Non-pigmented ciliary epithelial cell (primary cell): ENCODE measurements at places on chromosomes 1 and 21.

DNA sequence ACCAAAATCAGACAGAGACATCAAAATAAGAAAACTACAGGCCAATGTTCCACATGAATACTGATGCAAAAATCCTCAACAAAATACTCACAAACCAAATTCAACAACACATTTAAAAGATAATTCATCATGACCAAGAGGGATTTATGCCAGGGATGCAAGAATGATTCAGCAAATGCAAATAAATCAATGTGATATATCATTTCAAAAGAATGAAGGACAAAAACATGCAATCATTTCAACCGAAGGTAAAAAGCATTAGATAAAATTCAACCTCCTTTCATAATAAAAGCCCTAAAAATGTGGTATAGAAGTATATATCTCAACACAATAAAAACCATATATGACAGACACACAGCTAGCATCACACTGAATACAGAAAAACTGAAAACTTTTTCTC, 81.5 kb upstream of the LYPLAL1 start:
- no peak for DNase-seq

DNA sequence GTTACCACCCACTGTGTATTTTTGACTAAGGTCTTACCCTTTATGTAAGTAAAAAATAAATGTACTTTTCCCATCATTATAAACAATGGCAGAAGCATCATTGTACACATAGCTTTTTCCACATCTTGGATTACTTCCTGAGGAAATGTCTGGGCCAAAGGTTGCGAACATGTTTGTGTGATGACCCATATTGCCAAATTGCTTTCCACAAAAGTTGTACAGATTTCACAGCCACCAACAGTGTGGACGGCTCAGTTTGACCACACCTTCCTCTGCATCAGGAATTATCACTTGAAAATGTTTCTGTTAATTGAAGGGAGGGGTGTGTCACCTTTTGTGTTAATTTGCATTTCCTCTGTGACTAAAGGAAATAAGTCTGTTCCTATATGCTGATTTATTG, 25.7 kb downstream of the AKNAD1 start:
- DNase-seq: no peak

DNA sequence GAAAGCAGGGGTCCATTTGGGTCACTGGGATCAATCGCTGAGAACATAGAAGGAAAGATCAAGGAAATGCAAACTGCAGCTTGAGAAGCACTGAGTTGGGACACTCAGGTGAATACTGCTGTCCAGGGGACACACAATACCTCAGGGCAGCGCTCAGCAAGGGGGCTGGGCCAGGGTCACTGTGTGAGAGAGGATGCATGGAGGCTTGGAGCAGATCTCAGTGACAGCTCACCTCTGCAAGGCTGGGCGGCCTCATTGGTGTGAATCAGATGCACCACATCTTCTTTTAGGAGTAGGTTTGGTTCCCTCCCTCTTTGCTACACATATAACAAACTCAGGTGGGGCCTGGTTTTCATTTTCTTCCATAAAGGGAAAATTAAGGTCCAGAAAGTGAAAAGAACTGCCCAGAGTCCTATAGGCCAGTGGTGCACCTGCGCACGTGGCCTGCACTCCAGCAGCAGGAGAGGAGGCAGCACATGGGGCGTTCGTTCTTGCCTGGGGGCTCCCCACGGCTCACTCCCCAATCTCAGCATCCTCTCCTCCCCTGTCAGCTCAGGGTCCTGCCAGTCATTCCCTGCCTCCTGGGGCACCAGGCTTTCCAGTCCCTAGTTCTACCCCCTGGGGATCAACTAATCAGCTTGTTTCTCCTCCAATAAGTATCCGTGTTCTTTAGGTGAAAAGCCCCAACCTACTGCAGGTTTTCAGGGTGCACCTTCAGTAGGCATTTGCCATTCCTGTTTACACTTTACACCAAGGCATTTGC, 1.5 kb downstream of the A3GALT2 start:
- DNase-seq: no peak

DNA sequence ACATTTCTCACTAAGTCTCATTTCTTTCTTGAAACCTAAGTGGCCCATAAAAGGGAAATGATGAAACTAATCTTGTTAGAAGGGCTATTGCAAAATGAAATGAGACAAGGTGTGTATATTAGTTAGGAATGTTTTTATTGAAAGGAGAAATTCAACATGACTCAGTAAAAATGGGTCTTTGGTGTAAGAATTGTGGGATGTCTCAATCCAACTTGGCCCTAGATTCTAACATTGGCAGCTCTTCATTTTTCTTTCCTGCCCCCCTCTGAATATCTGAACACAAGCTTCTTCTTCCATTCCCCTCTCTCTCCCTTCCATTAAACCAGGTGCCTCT, 26.8 kb upstream of the TARBP1 start:
- DNase-seq: no peak

DNA sequence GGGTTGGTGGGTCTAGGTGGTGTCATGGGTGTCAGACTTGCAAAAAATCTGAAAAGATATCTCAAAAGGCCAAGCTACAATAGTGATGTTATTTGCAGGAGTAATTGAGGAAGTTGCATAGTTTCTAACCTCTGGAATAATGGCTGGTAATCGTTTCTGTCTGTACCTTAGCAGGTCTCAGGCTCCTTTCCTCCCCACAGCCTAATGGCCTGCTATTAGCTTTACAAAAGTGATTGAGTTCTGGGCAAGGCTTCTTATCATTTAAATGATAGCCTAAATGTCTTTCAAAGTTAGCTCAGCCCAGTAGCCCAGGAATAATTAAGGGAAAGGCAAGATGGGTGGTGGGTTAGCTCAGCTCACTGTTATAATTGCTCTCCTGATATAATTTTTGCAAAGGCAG, 37.7 kb upstream of the IGSF5 start:
- DNase-seq: no peak

- no peak for DNase-seq
Observed at GRCh38 chr1:231231511-231231910, 9.5 kb upstream of the GNPAT start.

GRCh38 chr21:42041711-42042110, 29.4 kb upstream of the UMODL1 start:
- DNase-seq: no peak

GRCh38 chr1:12113433-12114339, 50.6 kb downstream of the TNFRSF8 start:
- no peak for DNase-seq

DNA sequence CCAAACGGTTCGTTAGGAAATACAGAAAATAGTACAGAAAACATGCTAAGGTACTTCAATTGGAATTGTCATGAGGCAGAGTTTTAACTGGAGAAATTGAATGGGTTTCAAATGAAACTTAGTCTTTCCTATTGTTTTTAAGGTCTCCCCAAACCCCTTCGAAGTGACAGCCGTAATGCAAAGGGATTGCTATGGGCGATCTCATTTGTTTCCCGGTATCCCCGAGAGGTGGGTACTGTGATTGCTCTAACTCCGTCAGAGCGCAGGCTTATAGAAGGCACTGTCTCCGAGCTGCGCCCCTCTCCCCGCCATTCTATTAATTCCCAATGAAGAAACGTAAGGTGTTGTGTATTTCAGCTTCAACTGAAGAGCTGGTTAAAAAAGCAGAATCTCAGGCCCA, 22.0 kb upstream of the RNF187 start:
- DNase-seq: no peak

DNA sequence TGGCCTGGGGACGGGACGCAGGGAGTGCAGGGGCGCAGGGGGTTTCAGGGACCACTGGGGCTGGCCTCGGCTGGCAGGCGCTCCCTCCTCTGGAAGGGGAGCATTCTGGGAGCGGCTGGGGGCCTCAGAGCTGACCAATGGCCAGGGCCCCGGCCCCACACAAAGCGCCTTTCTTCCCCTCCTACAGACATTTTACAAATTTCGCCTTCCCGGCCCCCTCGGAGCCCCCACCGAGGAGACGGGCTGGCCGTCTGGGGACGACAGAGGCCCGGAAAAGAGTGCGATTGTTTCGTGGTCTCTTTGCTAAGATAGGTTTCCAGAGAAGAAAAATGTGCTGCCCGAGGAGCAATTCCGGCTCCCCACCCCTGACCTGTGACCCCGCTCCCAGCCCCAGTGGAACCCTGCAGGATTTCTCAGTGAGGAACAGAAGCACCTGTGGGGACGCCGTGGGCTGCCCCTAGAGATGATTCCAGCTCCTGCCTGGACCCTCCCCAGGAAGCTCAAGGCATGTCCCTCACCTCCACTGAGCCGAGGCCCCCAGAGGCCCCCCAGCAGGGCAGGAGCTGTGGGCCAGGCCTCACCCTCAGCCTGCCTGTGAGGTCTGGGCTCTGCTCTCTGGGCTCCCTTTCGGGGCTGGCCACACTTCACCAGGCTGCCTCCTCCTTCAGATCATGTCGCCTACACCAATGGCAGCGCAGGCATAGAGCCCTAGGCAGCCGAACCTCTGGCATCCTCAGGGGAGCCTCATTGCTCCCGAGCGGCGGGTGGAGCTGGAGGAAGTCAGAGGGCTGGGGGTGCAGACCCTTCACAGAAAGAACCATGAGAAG, 15.0 kb upstream of the PLEKHG5 start:
- DNase-seq: no peak

- DNase-seq: no peak
Observed at GRCh38 chr1:232463225-232463624, 166.7 kb downstream of the SIPA1L2 start.

DNA sequence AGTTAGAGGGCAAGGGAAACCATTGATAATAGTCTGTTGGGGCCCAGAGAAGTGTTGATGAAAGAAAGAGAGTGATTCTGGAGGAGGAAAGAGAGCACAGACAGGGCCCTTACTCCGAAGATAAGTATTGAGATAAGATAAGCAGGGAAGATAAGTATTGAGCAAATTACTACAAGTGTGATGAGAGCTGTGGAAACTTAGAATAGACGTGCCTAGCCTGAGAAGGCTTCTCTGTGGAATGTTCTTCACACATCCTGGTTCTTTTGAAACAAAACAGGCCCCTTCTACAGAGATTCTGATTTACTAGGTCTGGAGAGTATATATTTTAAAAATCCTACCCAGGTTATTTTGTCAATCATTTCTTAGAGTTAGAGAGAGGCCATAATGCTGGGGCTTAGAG, 26.4 kb downstream of the FNBP1L start:
- DNase-seq: no peak

DNA sequence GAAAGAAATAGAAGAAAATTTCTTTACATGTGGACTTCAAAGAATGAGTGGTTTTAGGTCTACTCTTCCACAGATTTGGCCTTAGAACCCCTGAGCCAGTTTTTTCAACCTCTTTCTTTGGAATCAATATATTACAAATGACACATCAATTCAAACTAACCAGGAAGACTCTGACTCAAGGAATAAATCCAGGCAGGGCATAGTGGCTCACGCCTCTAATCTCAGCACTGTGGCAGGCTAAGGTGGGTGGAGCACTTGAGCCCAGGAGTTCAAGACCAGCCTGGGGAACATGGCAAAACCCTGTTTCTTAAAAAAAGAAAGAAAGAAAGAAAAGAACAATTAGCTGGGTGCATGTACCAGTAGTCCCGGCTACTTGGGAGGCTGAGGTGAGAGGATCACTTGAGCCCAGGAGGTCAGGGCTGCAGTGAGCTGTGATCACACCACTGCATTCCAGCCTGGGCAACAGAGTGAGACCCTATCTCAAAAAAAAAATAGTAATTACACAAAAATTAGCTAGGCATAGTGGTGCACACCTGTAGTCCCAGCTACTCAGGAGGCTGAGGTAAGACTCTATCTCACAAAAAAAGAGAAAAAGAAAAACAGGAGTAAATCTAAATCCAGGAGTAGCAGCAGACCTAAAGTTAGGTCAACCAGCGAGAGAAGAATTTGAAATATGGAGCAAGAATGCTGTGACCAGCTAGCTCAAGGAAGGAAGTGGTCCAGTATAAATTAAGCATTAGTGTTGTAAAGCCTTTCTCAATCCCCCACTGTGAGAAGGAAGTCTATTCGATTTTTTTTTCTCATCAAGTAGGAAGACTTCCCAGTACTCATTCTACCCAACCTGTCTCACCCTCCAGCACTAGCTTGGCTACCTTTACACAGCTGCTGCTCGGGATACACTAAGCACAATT, 1.9 kb downstream of the SORT1 start:
- peak; percentile 49 for DNase-seq

DNA sequence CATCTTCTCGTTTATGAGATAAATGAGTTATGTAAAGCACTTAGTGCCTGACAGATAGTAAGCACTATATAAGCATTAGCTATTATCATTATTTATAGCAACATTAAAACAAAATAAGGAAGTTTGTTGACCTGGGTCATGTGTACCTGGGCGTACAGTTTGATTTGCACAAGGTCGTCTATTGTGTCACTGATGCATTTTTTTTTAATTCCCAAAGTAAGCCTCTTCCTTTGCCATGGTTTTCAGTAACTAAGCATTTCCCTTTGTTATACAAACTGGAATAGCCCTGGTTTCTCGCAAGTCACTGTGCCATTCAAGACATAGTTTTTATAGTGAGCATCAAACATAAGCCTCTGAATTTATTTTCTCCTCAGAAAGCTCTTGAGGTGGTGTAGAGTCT, 72.2 kb downstream of the CACHD1 start:
- no peak for DNase-seq

GRCh38 chr21:41138711-41139110, 29.2 kb upstream of the BACE2 start:
- no peak for DNase-seq
